CD4-positive, alpha-beta T cell treated with Interferon alpha-2 for 1 hour (primary cell): ENCODE measurements at places on chromosomes 12 and 14.

GRCh38 chr14:53517270-53517960 is 364.3 kb upstream of the DDHD1 start:
- no peak for DNase-seq

GRCh38 chr12:84408936-84409335 is 503.7 kb downstream of the SLC6A15 start:
- DNase-seq: no peak

- peak; percentile 95 for DNase-seq
Measured at GRCh38 chr12:6493497-6494257, at the start of gene NCAPD2. NCAPD2 (plus strand) TSS chr12:6494102; CDS start chr12:6495099, 997 bp downstream.

GRCh38 chr14:95495538-95496025 is 20.9 kb downstream of the SYNE3 start:
- peak; percentile 62 for DNase-seq

GRCh38 chr12:5251092-5251491 is 180.8 kb upstream of the NTF3 start:
- DNase-seq: no peak

DNA sequence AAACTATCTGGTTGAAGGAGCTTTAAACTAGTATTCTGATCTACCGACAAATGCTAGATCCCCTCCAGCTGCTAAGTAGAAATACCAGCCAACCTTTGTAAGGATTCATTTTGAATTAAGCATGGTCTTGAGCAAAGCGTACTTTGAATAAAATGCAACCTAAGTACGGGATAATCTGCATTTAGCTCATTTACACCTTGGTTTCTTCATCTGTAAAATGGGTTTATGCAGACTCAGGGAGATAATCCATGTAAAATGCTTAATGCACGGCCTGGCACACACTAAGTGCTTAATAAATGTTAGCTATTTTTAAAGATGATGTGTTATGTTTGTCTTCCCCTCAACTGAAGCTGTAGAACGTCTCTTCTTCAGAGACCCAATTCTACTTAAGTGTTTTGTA is 15.9 kb downstream of the EGLN3 start:
- no peak for DNase-seq

- DNase-seq: peak; percentile 39
Measured at GRCh38 chr12:15788233-15789219, 662 bp downstream of the EPS8 start.

GRCh38 chr12:131418121-131418520 is 292.8 kb upstream of the SFSWAP start:
- no peak for DNase-seq

DNA sequence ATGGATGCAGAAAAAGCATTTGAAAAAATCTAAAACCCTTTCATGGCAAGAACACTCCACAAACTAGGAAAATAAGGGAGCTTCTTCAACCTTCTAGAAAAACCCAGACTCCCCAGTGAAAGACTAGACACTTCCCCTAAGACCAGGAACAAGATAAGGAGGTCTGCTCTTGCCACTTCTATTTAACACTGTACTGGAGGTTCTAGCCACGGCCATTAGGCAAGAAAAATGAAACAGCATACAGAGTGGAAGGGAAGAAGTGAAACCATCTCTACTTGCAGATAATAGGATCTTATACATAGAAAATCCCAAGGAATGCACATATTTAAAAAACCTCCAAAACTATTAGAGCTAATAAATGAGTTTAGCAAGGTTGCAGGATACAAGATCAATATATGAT is 42.3 kb downstream of the CHGA start:
- DNase-seq: no peak

DNA sequence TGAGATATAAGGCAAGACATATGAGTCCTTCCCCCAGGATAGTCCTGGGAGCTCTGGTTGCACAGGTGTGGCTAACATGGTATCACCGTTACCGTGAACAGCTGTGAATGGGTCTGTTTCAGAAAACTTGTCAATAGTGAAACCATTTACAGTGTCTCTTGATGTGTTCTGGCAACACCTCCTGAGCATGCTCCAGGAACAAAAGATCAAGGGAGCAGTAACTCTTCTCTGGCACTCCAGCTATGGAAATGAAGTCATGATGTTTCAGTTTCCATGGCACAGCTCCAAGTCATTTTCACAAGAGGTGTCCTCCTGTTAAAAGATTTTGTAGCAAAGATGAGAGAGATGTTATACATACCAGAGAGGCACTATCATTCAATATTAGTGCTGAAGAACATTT is 253.7 kb downstream of the SNAPC1 start:
- DNase-seq: no peak
